ENCODE measurements at places on chromosomes 5 and 9.
A peak's percentile ranks its signal among the peaks of the same experiment; 100 is the strongest.

DNA sequence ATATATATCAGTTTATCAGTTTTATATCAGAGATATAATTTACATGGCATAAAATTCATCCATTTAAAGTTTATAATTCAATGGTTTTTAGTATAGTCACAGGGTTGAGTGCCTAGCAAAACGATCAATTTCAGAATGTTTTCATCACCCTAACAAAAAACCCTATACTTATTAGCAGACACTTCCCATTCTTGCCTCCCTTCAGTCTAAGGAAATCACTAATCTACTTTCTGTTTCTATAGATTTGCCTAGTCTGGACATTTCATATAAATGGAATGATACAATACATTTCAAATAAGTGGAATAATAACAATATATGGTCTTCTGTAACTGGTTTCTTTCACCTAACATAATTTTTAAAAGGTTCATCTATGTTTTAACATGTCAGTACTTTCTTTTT is 9.6 kb upstream of the LNPEP start:
- DNase-seq: no peak

GRCh38 chr9:134611046-134611445 is 30.6 kb upstream of the COL5A1 start:
- no peak for DNase-seq

DNA sequence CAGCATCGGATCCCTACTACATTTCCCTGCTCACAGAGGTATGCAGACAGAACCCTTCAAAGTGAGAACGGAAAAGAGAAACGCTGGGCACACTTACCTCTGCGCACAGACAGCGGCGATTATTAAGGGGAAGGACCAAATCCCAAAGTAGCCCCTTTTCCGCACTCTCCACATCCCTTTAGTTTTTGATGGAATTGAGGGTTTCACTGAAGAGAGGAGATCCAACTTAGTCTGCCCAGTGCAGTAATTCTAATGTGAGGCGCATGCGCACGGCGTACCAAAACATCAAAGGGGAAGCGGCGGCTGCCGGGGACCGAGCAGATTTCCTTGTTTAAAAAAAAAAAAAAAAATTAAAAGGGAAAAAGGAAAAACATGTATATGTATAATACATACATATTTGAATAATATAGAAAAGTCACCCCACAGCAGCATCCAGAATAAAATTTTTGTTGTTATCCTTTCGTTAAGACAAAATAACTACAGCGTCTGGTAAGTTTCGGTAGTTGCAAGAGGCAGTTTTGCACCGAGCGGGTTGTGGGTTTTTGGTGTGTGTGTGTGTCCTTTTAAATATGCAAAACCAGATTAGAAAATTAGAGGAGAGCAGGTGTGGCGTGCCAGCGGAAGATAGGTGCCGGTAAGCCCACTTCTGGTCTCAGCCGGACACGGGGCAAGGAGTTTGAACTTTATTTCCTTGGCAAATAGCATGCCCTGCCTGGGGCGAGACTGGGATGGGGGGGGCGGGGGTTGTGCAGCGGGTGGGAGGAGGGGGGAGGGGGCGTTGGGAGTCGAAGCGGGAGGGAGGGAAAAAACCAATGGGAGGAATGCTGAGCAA is at the start of gene GABRB2:
Gene GABRB2, minus strand, starts transcription at position 256 of the 832 bp plus-strand sequence. Its CDS starts 82 bp downstream, at position 174.
- DNase-seq: peak; percentile 10

GRCh38 chr9:108772301-108772894 is 83.4 kb downstream of the ACTL7B start:
- DNase-seq: no peak

- DNase-seq: no peak
These were observed 246.6 kb downstream of the ENC1 start for GRCh38 chr5:74393943-74394342.

GRCh38 chr9:95411054-95411892 is 93.8 kb upstream of the FANCC start:
- no peak for DNase-seq

DNA sequence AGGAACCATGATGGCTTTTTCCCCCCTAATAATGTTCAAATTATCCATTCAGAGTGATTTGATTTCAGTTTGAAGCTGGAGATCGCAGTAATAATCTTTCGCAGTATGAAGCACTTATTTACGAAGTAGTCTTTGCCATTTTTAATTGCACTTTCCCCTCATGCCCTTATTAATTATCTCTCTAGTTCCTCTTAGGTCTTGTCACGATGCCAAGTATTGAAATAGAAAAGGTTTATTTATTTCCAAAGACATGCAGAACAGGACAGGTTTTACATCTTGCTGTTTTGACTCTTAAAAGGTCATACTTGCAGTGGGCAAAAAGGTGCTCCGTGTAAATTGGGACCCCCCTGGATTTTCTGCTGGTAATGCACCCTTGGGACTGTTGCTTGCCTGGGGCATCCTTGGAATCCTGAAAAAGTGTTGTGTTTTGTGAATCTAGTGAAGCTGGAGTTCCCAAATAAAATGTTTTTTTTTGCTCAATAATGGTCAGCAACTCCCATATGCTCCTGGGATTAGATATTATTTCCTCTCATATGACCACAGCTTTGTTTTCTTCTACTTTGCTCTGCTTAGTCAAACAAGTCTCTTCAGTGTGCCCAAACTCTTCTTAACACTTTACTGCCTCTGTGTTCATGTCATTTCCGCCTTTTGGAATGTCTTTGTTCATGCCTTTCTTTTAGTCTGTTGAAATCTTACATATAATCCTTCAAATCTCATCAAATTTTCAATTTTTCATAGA is 278.3 kb downstream of the TMEM38B start:
- DNase-seq: no peak

DNA sequence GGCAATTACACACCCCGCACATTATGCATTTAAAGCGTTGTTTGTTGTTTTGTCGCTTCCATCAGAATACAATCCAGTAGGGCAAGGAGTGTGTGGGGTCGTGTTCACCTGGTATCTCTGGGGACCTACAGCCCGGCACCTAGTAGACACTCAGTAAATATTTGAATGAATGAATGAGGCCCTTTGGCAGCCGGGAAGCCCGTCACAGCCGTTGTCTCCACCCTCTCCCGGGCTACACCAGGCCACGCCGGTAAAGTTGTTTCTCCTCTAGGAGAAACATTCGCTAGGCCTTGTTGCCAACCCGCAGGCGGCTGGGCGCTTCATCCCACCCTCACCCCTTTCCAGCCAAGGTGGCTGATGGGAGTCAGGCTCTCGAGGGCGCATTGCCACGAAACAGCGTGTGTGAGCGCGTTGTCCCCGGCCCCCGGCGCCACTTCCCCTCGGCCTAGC is 876 bp upstream of the JAK2 start:
- no peak for DNase-seq

GRCh38 chr5:123505633-123506032 is 6.3 kb upstream of the CSNK1G3 start:
- DNase-seq: no peak

DNA sequence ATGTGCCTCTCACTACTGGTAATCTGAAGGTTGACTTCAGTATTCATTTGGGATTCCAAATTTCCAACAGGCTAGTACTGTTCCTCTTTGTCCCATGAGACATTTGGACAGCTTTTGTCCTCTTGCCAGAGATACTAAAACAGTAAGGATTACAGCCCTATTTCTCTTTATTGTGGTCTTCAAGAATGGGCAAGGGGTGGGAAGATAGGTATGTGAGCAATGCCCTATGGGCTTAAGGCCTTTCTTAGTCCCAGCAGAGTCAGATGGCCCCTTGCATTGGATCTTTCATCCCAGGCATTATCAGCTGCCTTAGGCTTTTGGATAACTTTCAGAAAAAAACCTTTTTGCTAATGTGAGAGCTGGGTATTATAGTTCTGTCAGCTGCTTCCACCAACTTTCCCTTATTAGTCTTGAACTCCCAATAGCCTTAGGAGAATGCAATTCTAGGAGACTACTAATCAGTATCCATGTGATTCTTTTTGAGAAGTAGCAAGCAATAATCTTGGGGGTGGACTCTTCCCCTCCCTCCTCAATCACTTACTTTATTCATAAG is 361.1 kb upstream of the NUDT12 start:
- DNase-seq: no peak

- no peak for DNase-seq
These were observed 63.9 kb downstream of the GOLPH3 start for GRCh38 chr5:32110111-32110696.
